NCI-H1092 (cell line): ENCODE measurements at places on chromosomes 2 and 18.

- no peak for DNase-seq
These were observed 206.8 kb downstream of the OTX1 start for GRCh38 chr2:63257473-63257872.

- no peak for DNase-seq
These were observed 52.5 kb upstream of the CTDP1 start for GRCh38 chr18:79626905-79627749.

DNA sequence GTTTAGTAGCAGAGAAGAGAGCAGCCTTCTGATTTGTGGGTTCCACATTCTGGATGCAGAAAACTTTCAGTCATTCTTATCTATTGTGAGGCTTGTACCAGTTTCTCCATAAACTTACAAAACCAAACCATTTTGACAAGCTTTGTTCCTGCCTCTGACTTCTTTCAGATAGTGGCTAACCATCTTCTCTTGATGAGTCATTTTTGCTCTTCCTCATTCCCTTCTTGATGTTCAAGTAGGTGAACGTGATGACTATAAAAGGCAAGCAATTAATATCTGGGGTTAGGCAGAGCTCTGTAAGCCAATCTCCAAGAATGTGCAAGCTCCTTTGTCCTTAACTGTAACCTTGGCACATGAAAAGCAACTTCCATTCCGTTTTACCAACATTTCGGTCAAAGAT lies 2083.1 kb upstream of the PIK3C3 start:
- no peak for DNase-seq

DNA sequence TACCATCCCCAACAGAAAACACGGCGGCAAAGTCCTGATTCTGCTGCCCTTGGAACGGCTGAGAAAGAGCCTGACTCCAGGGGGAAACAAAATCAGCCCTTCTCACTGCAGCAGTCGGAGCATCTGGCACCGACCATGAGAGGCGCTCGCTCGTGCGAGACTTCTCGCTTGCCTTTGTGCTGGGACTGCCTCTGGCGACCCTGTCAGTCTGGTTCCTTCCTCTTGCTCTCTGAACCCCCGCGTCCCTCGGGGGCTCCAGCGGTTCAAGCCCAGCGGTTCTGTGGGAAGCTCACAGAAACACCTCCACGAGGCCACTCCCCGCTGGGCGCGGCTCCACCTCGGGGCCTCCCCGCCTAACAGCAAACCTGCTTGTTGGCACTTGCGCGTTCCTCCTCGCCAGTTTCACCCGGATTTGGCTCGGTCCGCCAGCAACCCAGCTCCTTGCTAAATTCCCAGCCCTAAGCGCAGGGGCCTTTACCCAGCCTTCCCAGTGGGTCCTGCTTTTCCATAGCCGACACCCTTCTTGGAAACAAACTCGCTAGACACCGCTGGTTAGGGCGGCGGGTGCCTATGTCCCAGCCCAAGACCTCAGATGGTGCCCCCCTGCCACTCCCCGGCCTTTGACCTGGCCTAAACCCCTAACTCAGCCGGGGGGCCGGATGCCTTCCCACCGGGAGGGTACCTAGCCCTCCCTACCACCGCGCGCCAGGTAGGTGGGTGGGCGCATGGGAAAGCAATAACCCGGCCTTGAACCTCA lies 2.2 kb downstream of the RND3 start:
- peak; percentile 71 for DNase-seq

GRCh38 chr2:160156665-160157064 lies 43.4 kb downstream of the ITGB6 start:
- no peak for DNase-seq

GRCh38 chr2:233996000-233996399 lies 54.5 kb upstream of the SPP2 start:
- no peak for DNase-seq

GRCh38 chr18:57984490-57985115 lies 59.4 kb upstream of the NEDD4L start:
- no peak for DNase-seq

DNA sequence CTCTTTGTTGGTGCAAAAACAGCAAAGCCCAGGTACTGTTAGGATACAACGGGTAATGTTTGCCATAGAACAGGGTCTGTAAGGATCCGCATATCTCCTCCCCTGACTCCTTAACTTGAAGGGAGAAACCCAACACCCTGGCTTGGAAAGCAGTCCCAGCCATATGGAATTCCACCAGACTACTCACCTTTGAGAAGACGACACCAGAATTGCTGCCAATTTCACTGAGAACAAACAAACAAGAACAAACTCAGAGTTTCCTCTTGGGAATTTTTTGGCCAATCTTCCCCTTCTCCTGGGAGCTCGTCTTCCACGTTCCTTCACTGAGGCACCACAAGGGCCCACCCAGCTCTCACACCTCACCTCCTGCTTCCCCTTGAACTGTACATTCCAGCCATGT lies 29.2 kb downstream of the CAPN14 start:
- DNase-seq: no peak

DNA sequence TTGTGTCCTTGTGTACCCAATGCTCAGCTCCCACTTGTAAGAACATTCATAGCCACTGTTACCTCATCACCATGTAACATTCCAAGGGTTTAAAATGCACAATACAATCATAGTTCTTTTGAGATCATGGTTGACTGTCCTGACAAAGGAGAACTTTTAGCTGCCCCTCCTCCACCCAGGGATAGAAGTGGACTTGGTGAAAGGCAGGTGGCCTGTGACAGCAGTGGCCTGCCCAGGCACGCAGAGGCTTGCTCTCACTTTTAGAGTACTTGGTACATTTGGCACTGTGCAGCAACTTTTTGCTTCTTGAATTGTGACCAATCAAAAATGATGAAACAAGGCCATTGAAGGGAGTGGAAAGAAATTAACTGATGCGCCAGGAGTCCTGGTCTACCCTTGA lies 108.7 kb downstream of the ANKRD44 start:
- no peak for DNase-seq

GRCh38 chr18:36465276-36465675 lies 167.8 kb downstream of the FHOD3 start:
- no peak for DNase-seq

DNA sequence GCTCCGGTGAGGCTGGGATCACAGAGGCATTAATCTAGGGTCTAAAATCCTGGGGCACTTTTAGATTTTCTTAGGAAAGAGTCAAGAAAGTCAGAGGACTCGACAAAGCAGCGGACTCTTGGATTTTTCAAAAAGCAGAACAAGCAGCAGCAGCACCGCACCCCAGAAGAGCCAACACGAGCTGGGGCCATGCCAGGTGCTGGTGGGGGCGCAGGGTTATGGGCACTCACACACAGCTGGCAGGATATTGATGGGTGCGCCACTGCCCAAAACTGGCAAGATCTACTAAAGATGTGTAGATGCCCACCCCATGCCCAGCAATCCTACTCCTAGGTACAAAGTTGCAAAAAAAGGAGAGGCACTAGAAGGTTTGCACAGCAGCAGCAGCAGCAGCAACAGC lies 33.9 kb upstream of the SEMA4C start:
- no peak for DNase-seq

DNA sequence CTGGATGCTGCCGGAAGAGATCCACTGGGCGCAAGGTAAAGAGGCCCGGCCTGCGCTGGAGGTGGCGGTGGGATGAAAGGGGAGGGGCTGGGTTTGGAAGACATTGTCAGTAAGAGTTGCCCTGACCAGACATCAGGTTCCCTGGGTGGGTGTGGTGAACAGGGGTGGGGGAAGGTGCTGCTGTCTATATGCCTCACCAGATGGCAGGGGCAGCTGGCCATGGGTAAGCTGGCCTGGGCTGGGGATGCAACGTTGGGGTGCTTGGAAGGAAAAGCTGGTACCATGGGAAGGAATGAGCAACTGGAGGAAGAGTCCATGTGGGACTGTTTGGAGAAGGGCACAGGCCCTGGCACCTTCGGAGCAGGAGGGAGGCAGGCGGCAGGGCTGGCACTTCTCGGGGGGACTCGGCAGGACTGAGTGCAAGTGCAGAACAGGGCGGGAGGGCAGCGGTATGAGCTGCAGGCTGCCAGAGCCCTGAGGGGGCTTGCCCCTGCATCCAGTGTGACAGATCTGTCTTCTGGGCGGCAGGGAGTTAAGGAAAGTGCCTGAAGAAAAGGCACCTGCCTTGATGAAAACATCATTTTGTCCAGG lies 146.4 kb downstream of the DYSF start:
- DNase-seq: no peak

DNA sequence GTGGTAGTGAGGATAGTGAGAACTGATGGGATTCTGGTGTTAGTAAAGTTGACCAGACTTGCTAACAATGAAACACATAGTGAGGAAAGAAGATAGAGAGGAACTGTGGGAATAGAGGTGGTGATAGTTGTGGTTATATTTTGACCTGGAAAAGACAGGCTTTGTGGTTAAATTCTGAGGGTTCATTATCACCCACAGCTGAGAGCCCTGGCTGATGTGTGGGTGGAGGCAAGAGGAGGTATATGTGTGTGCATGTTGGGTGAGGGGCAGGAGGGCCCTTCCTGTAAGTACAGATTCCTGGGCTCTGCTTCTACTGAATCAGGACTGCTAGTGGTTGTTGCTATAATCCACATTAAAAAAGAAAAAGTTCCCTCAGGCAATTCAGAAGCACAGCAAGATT lies 26.2 kb upstream of the TMEM163 start:
- no peak for DNase-seq

- no peak for DNase-seq
These were observed 30.6 kb upstream of the NRP2 start for GRCh38 chr2:205651719-205652118.

GRCh38 chr2:173588931-173589369 lies 234.3 kb downstream of the CDCA7 start:
- no peak for DNase-seq

GRCh38 chr2:110729106-110729505 lies 3.3 kb upstream of the ACOXL start:
- no peak for DNase-seq

GRCh38 chr2:54522624-54523281 lies 66.6 kb downstream of the SPTBN1 start:
- peak; percentile 49 for DNase-seq

GRCh38 chr2:42556315-42556890 lies 12.0 kb upstream of the MTA3 start:
- DNase-seq: no peak

DNA sequence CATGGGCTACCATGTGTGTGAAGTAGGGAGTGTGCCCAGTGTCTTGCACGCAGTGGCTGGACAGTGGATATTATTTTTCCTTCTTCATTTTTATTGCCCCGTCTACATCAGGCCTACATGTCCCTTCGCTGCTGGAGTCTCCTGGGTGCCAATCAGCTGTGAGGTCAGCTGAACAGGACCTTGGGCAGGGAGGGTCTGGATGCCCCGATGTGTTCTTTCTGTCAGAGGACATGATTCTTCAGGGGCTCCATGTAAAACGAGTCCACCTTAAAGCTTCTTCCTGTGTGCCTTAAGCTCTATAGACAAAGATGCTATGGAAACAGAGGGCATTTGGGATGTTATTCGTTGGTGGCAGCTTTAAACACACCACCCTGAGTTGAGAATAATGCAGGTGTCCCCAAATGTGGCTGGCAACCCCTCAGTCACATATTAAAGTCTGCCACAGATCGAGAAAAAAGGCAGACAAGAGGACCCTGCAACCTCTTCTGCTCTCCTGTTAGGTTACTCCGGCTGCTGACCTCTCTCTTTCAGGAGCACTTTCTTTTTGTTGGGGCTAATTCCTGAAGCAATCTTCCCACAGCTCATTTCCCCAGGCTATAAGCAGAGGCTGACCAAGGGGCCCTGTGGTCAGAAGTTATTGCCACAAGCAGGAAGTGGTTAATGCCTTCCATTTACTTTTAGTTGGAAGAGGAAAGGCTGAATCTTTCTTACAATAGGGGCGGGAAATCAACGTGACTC lies 20.0 kb downstream of the GREB1 start:
- DNase-seq: no peak

- no peak for DNase-seq
These were observed 34.1 kb upstream of the OLA1 start for GRCh38 chr2:174282441-174282840.

DNA sequence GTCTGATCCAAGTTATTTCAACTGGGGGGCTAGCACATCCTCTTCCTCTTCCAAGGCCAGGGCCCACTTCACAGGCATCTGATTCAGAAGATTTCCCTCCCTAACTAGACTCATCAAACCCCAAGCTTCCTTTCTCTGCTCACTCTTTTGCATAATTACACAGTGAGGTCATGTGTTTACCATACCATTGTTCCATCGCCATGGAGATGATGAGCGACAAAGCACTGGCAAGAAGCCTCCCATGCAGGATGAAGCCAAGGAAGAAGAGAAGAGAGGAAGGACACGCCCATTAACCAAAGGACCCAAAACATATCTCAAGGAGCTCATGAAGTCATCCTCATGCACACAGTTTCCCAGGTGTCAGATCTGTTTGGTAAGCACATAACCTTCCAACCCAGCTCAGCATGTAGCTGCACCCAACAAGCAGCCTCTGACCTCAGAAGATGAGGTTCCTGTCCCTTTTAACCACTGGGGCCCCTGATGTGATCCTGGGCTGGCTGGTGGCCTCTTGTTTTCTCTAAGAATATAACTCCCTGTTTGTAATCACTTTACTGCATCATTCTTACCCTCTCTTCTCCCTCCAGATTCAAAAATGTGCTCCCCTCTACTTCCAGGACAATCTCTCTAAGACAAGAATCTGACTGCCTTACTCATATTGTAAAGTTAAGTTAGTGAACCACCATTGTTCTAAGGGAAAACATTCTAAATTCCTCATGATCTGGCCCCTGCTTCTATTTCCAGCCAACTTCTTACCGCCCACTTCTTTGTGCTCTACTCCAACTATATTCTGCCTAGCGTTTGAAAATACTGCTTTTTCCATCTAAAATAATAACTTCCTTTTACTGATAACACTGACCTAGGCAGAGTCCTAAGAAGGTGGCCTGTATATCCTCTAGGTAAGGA lies 190.1 kb downstream of the TTC32 start:
- no peak for DNase-seq

- DNase-seq: no peak
These were observed 341.8 kb downstream of the TMEM182 start for GRCh38 chr2:103103678-103104077.

- no peak for DNase-seq
These were observed 121.1 kb downstream of the MAPK4 start for GRCh38 chr18:50680966-50681365.

GRCh38 chr2:55080204-55080738 lies 30.0 kb upstream of the RTN4 start:
- no peak for DNase-seq

- no peak for DNase-seq
These were observed 30.3 kb downstream of the SP3 start for GRCh38 chr2:173934895-173935294.

GRCh38 chr2:128326346-128326745 lies 7.7 kb upstream of the HS6ST1 start:
- DNase-seq: no peak

DNA sequence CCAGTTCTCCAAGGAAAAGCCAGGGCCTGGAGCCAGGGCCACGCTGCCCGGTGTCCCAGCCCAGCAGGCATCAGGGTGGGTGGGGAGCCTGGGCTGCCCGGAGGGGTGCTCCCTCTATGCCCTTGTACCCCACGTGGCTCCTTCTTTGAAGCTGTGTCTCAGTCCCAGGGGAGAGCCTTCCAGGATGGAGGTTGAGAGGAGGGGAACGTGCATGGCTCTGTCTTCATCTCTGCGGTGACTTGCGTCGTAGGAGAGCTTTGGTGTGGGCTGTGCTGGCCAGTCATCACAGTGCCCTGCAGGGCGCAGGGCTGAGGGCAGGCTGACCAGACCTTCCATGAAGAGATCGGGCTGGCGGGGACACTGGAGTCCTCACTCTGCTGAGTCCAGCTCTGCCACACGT lies 197.2 kb downstream of the LDLRAD4 start:
- DNase-seq: no peak

GRCh38 chr18:33697498-33697897 lies 119.5 kb downstream of the ASXL3 start:
- DNase-seq: no peak

- no peak for DNase-seq
These were observed 1.9 kb upstream of the EMX1 start for GRCh38 chr2:72915320-72915906.
